ENCODE measurements at places on chromosomes 1 and 21.

DNA sequence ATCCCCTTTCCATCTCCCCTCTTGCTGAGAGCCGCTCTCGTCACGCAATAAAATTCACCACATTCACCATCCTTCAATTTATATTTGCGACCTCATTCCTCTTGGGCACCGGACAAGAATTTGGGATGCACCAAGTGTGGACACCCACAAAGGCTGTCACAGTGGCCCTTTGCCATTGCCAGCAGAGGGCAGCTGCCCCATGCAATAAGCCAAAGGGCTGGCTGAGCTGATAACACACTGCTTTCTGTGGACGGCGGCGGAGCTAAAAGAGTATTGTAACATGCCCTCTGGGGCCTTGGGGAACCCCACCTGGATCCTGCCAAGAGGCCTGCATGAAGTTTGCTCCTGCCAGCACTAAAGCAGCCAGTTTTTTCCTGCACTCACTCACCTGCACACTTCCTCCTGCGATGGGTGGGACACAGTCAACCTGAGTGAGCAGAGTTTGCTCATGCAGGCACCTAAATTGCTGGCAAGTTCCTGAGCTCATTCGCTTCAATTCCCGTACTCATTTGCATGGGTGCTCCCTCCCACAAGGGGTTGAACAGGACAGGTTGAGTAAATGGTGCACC, 792.3 kb upstream of the ADAMTS5 start:
- H3K27ac ChIP-seq, result no peak overlapping the region
- DNase-seq, result no peak
- H3K4me1 ChIP-seq, result no peaks in the 10 kb centered on the region

DNA sequence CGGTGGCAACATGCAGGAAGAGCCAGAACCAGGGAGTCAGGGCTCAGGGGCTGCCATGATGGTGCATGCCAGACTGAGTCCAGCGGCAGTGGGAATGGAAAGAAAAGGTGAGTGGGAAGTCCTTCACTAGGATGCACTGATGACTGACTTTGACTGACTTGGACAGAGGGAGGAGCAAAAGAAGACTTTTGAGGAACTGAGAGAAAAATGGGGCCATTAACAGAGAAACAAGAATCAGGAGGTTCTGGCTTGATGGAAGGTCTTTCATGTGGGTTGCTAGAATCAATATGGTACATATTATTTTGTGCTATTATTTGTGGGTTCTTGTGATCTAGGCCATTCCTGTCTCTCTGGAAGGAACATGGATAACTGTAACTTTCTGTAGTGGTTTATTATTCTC, 454.6 kb upstream of the PROX1 start:
- H3K27ac ChIP-seq, result no peak overlapping the region
- H3K4me1 ChIP-seq, result no peaks in the 10 kb centered on the region
- H3K27me3 ChIP-seq, result no peaks in the 10 kb centered on the region
- no peak overlapping the region for H3K4me3 ChIP-seq
- DNase-seq, result no peak
- H3K36me3 ChIP-seq, result no peaks in the 10 kb centered on the region

DNA sequence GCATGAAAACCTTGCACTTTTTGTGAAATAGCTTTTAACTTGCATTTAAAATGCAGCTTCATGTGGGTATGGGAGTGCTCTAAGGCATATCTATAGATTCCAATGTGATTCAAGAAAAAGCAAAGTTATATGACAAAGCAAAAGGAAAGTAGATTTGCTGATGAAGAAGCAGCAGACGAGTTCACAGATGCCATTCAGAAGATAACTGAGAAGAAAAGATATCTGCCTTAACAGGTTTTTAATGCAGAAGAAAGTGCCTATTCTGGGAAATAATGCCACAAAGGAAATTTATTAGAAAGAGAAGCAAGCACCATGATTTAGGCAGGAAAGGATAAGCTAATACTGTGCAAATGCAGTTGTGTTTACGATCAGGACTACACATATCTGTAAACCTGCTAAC, 68.1 kb downstream of the PHTF1 start:
- H3K36me3 ChIP-seq, result no peaks in the 10 kb centered on the region
- DNase-seq, result no peak
- no peaks in the 10 kb centered on the region for H3K27me3 ChIP-seq
- H3K4me3 ChIP-seq, result no peak overlapping the region

- H3K4me3 ChIP-seq, result no peak overlapping the region
- no peaks in the 10 kb centered on the region for H3K36me3 ChIP-seq
- H3K27me3 ChIP-seq, result no peaks in the 10 kb centered on the region
- DNase-seq, result no peak
Observed at GRCh38 chr1:218613105-218613504, 268.0 kb downstream of the TGFB2 start.

- no peak overlapping the region for H3K27ac ChIP-seq
- no peak overlapping the region for H3K4me3 ChIP-seq
- peaks cover 25% of the 10 kb centered on the region for H3K4me1 ChIP-seq
- peaks cover 88% of the 10 kb centered on the region for H3K27me3 ChIP-seq
- no peaks in the 10 kb centered on the region for H3K36me3 ChIP-seq
Observed at GRCh38 chr1:152107031-152107983, 7.9 kb downstream of the TCHH start.

DNA sequence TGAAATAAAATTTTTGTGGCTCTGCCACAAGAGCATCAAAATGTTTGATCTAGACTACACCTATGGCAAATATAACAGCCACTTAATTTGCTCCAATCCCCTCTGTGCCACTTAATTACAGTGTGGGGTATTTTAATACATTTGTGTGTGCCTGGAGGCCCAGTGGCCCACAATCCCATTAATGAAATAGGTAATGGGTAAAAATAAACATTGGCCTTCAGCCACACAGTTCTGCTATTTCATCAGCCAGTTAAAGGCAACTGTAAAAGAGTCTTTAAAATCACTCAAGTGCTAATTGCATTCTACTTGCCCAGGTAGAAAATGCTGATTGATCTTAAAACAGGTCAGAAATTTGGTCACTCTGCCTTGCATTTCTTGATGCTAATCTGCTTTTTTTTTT, 151.6 kb upstream of the UBE2U start:
- no peaks in the 10 kb centered on the region for H3K27me3 ChIP-seq
- no peaks in the 10 kb centered on the region for H3K4me1 ChIP-seq
- DNase-seq, result no peak
- no peaks in the 10 kb centered on the region for H3K36me3 ChIP-seq
- no peak overlapping the region for H3K27ac ChIP-seq

- no peak overlapping the region for H3K4me3 ChIP-seq
- DNase-seq, result no peak
- peaks cover 35% of the 10 kb centered on the region for H3K4me1 ChIP-seq
- H3K27me3 ChIP-seq, result no peaks in the 10 kb centered on the region
- H3K27ac ChIP-seq, result no peak overlapping the region
- peaks cover 79% of the 10 kb centered on the region for H3K36me3 ChIP-seq
Observed at GRCh38 chr1:54399765-54400164, 6.4 kb downstream of the SSBP3 start.

DNA sequence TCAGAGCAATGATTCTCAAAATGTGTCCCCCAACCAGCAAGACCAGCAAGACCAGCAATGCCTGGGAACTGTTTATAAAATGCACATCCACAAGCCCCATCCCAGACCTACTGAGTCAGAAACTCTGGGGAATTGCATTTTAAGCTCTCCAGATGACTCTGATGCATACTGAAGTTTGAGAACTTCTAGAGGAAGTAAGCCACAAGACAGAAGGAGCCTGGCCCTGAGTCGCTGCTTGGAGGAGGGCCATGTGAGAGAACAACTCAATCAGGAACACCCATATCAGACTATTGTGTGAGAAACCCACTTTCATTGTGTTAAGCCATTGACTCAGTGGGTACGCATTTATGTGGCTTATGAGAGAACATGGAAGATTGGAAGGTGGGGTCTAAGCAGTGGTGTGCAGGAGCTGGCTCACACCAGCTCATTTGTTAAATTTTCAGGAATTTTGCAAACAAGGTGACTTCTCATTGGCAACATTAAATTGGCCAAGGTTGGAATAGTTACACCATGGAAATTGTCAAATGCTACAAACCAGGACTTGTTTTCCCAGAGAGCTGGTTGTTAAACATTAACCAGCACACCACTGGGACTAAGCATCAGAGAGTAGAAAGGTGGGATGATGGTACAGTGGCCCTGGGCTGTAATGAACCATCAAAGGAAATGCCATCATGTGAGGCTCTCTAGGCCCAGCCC, 38.9 kb downstream of the ATP1A1 start:
- no peak overlapping the region for H3K27ac ChIP-seq
- H3K4me1 ChIP-seq, result no peaks in the 10 kb centered on the region
- H3K36me3 ChIP-seq, result peaks cover 23% of the 10 kb centered on the region
- no peaks in the 10 kb centered on the region for H3K27me3 ChIP-seq
- H3K4me3 ChIP-seq, result no peak overlapping the region

DNA sequence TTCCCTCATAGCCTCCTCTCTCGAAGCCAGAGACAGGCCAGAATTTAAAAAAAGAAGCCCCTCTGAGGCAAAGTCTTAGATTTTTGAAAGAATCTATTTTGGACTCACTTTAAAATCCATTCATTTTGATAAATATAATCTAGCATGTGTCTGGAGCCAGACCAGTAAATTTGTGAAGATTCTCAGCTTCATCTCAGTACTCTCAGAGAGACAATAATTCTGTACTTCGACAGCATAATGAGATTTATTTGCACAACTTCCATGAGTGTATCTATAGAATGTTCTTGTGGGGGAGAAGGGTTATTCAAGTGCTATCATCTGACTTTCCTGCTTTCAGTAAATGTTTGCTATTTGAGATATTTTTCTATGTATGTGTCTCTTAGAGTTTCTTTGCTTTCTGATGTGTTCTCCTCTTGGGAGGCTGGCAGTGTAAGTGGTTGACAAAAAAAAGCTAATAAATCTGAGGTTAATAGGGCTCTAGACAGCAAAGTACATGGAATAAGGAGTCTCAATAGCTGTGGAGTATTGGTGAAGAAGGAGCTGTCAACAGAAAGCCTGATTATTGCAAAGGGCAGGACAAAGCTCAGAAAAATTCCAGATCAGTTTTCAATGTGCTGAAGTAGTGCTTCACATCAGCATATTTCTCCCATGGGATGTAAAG, 223.0 kb downstream of the PTBP2 start:
- no peaks in the 10 kb centered on the region for H3K36me3 ChIP-seq
- no peaks in the 10 kb centered on the region for H3K27me3 ChIP-seq
- H3K4me3 ChIP-seq, result no peak overlapping the region
- DNase-seq, result no peak
- no peaks in the 10 kb centered on the region for H3K4me1 ChIP-seq

DNA sequence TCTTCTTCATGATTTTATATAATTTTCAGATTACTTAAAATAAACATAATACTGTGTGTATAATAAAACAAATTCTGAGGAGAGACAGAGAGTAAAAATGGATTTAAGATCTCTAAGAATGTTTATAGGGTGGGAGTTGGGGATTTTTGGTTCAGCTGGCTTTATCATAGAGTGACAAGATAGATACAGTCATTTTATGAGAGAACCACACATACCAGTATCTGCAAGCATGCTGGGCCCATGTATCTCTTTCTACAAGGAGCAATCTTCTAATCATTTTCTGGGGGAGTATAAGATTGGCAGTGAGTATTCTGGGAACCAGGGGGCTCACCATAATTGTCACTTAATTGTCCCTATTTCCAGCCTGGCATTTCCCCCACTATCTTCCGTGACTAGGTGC, 64.3 kb upstream of the DUSP10 start:
- no peak for DNase-seq
- no peak overlapping the region for H3K27ac ChIP-seq
- H3K27me3 ChIP-seq, result no peaks in the 10 kb centered on the region
- no peaks in the 10 kb centered on the region for H3K36me3 ChIP-seq

- H3K36me3 ChIP-seq, result no peaks in the 10 kb centered on the region
- DNase-seq, result no peak
- H3K4me3 ChIP-seq, result no peak overlapping the region
- peaks cover 2% of the 10 kb centered on the region for H3K4me1 ChIP-seq
Observed at GRCh38 chr1:42973286-42973685, 14.6 kb upstream of the SLC2A1 start.

DNA sequence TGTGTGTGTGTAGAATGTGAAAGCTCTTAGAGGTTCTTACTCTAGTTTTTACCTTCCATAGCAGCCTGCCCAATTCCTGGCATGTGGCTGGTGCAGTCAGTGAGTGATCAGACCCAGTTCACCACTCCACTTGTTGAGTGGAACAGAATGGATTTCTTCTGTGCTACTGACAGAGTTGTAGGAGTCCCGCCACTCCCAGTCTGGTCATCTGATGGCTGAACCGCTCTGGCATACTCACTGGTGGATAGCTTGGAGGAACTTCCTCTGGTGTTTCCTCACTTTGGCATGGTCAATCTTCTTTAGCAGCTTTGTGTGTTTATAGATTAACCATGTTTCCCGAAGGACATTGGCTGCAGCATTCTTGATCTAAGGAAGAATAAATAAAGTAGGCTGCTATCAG, 106.7 kb upstream of the ADAR start:
- no peak overlapping the region for H3K27ac ChIP-seq
- no peaks in the 10 kb centered on the region for H3K36me3 ChIP-seq
- DNase-seq, result no peak
- no peak overlapping the region for H3K4me3 ChIP-seq
